ENCODE measurements at places on chromosomes 7 and 10.

GRCh38 chr10:119270762-119271366, 63.5 kb downstream of the GRK5 start:
- DNase-seq: peak; percentile 34

DNA sequence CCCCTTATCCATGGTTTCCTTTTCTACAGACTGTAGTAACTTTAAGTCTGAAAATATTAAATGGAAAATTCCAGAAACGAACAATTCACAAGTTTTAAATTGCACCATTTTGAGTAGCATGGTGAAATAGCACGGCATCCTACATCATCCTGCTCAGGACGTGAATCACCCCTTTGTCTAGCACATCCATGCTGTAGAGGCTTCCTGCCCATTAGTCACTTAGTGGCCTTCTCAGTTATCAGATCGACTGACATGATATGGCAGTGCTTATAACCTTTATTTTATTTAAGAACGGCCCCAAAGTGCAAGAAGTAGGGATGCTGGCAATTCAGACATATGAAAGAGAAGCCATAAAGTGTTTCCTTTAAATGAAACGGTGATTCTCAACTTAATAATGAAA, 82.7 kb downstream of the CPXM2 start:
- DNase-seq: no peak

GRCh38 chr7:13041368-13041988, 354.0 kb downstream of the ARL4A start:
- no peak for DNase-seq

GRCh38 chr7:2438186-2438585, 34.8 kb downstream of the CHST12 start:
- no peak for DNase-seq

DNA sequence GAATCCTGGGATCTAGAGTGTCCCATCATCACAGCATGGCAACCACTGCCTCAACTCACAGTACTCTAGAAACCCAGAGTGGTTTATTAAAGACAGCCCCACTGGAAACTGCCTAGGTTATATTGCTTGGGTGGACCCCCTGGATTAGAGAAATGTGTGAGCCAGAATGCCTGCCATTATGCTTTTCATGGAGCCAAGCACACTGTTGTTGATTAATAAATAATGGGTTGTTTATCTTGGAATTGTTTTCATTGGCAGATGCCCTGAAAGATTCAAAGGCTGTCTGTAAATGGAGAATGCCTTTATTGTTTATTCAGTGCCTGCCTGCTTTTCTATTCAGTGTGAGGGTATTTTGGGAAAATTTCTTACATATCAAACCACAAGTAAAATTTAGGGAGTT, 52.1 kb downstream of the GNAI1 start:
- DNase-seq: no peak

GRCh38 chr10:71569775-71570588, 149.6 kb downstream of the C10orf105 start:
- peak; percentile 53 for DNase-seq

DNA sequence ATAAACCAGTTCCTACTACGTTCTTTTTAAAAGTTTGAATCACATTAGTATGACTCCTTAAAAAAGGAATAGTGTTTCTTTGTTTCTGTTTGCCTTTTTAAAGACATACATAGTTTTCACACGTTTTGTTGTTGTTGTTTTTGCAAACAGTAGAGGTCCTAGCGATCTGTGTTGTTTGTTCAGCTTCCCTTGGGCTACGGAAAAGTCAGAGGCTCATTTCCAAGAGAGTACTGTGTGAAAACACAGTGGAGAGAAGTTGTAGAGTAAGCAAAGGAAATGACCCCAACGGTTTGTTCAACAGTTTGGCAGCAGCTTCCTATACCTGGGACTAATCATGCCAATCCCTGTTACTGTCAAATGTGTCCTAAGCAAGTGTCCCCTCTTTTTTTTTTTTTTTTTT, 87.1 kb upstream of the STEAP1 start:
- DNase-seq: no peak

DNA sequence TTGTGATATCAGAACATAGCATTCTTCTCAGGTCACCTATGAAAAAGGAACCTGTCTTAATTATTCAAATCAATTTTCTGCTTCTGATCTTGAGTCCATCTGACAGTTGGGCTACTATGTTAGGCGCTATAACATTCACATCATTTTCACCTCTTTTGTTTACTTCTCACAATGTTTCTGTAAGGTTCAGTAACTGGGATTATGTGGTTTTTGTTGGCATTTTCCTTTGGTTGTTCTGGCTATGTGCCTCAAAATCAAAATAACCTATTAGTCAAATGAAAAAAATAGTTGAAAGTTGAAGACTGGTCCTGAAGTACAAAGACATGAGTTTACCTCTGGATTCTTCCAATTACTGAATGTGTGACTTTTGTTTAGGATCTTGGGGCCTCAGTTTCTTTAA, 221.3 kb upstream of the SMIM30 start:
- no peak for DNase-seq

DNA sequence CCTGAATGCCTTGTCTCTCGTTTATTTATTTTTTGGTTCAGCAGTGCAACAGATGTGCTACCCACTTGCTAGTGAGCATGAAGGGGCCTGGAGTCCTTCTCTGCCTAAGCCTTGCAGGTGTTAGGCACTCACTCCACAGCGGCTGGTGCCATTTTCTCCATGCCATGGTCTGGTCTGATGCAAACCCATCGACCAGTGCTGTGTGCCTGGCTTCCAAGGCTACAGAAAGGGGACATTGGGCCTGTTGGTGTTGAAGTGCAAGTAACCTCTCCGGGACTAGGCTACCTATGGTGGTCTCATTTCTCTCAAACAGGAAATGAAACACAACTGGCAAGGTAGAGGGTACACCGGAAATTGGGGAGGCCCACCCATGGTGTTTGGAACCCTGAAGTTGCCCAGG, 198.1 kb downstream of the ADARB2 start:
- DNase-seq: no peak

DNA sequence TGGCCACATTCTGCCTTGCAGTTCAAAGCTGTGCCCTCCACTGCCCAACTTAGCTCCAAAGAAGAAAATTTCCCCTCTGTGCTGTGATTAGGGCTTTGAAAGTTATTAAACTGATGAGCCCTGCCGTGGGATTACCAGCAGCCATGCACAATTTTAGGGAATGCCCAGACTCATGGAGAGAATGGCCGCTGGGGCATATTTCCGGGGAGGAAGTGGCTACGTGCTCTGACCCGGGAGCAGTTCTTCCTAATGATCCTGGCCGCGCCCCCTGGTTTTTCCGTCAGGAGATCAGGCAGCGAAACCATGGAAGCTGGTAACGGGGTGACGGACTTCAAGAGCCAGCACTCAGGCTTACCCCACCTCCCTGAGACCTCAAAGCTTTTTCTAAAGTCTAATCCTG, 365.5 kb upstream of the PFKP start:
- no peak for DNase-seq

DNA sequence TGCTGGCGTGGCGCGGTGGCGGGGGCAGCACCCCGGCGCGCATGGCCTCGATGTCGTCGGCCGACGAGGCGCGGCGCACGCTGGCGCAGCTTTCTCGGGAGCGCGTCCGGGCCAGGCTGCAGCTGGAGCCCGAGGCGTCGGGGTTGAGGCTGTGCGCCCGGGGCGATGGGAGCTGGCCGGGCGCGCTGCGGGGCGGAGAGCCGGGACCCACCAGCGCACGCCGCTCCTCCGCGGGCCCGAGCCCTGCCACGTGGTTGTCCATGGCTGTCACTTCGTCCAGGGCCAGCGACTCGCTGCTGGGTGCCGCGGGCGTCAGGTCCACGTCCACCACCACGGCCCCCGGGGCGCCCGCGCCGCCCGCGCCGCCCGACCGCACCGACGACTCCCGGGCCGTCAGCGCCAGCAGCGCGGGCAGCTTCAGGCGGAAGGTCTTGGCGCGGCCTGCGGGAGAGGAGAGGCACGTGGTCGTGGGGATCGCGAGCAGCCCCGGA, 20.0 kb downstream of the KCNH2 start:
- no peak for DNase-seq

- no peak for DNase-seq
Observed at GRCh38 chr7:41404375-41405074, 298.4 kb downstream of the INHBA start.

DNA sequence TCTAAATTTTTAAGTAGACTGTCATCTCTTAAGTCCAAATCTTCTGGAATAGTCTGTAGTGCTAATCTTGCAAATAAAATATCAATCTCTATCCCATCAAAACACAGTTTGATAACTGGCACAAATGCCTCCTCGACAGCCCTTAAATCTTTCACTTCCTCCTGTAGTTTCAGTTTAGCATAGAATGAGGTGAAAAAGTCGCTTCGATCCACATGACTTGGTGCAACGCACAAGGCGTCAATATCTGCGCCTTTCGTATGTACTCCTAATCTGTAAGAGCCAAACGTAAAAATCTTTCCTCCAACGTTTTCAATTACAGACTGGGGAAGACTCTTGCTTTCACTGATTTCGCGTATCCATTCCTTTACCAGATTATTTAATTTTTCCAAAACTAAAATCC, 603 bp downstream of the PAPOLB start:
- DNase-seq: no peak

- no peak for DNase-seq
Observed at GRCh38 chr10:132066186-132066585, 440 bp downstream of the JAKMIP3 start.

- DNase-seq: no peak
Observed at GRCh38 chr10:57785546-57785945, 482.1 kb downstream of the IPMK start.

DNA sequence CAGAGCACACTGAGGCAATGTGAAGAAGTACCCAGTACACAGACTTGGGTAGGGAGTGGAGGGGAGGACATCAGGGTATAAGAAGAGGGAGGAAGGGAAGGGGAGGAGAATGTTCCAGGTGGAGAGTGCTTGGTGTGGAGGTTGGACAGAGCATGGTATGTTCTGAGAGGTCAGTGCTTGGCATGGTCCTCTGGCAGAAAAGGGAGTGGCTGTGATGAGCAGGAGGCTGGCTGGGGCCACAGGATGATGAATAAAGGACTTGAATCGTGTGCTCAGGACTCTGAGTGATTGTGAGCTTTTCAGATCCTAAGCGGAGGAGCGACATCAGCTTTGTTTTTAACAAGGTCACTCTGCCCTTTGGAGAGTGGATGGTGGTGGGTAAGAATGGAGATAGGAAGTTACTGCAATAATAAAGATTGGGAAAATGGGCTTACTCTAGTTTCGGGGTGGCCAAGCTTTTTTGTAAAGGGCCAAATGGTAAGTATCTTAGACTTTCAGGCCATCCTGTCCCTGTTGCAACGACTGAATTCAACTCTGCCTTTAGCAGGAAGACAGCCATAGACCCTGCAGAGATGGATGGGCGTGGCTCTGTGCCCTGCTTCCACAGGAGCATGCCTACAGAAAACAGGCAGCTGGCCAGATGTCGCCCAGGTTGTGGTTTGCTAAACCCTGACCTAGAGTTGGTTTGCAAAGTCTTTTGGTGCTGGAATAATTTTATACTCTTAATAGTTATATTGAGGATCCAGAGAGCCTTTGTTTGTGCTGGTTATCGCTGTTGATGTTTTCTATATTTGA, 8.4 kb downstream of the PPP2R2D start:
- DNase-seq: no peak

DNA sequence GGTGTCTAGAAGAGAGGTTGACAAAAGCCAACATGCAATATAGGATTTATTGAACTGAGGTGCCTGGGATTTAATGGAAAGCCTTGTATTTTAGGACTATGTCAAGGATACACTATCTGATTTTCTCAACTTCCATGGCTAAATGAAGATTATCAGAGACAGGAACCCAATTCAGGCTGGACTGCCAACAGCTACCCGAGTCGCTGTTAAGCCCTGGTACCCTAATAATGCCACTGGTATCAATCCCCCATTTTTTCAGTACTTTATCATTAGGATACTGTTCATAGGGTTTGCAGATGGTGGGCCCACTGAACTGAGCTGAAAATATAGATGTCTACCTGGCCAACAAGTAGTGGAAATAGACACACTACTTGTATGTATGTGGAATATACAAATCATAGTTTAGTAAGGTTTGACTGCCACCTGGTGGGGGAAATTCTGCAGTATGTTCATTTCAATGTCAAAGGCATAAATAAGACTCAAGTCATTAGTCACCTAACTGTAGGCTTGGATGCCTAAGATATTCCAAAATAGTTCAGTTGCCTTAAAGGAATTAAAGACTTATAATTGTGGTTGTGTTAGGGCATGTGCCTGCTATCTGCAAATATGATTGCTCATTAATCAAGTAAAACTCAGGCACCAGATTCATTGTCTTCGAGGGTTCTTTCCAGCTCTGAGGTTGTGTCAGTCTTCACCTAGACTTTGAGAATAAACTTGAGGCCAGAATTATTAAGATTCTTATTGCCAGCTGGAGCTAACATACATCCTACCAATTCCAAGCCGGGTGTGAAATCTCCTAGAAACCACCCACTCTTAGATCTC, 34.1 kb upstream of the NOBOX start:
- no peak for DNase-seq

- DNase-seq: no peak
Observed at GRCh38 chr10:34010891-34011290, 676.4 kb upstream of the NRP1 start.

GRCh38 chr7:100685049-100685605, 8.9 kb downstream of the GIGYF1 start:
- DNase-seq: no peak

DNA sequence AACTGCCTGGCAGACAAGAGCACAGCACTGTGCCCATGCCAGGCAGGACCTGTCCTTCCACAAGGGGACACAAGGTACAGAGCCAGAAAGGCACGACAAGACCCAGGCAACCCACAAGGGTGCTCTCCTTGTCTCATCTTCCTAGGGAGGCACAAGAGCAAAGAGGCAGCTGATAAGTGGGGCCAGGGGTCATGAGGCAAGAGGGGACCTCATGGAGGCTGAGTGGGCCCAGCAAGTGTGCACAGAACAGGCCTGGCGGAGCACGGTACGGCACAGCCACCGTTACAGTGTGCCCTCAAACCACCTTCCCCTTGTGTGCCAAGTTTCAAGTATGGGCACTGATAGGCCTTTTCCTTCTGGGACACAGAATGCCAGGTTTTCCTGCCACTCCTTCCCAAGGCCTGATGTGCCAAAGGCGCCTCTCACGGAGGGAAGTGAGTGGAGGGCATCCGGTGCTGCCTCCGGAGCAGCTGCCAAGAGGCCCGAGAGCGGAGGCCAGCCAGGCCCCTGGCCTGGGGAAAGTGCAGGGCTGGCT, 75.6 kb downstream of the FAM53B start:
- no peak for DNase-seq

DNA sequence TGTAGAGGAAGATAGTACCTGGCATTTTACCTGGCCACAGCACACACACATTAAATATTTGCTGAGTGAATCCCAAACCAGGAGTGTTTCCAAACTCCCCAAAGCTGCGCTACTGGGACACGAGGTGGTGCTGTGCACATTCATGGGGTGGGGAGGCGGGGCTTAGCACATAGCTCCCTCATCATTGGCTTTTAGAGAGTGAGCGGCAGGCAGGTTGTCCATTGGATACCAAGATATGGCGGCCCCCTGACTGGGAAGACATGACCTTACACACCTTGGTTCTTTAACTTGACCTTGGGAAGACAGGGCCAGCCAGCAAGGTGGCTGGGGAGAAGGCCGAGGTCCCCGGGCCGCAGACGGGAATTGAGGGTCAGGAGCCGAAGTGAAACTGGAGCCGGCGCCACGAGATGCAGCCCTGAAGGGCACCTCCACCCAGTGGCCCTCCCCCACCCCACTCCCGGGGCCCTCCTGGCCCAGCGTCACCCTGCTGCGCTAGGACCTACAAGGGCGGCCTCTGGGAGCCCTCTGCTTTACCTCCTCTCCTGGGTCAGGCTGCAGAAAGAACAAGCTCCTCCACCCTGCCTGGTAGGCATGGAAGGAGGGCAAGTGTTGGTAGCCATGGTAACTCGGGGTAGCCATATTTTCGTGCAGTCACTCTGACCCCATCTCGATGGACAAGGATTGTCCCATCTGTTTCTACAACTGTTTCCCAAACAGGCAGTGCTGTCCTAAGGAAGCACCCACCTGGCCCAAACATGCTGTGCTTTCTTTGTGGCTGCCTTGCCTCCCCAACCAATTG, 24.0 kb downstream of the TMEM176A start:
- DNase-seq: no peak
